ENCODE measurements at places on chromosomes 6 and 20. TPM values are rescaled to one million over a fixed set of nuclear protein-coding genes. Genes with fewer than 3 reads are reported as not detected.

GRCh38 chr6:162572240-162572639 is 155.3 kb downstream of the PRKN start:
- ATAC-seq, result no peak

DNA sequence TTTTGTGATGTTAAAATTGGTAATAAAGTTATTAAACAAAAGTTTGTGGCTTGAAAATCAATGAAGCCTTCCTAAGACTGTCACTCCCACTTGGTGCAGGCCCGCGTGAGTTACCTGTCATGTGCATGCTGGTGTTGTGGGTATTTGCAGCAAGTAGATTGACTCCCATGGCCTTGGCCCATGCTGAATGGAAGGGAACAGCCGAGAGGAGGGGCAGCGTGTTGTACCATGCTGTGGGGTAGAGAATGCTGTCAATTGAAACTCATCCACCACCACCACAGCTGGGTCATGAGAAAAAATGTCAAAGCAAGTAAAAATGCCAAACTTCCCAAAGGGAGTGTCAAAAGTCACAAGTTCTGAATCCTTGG is 12.7 kb upstream of the VNN1 start:
- no peak for ATAC-seq

Gene LATS1
- total RNA-seq, result 21.5 TPM

- no peak for ATAC-seq
Observed at GRCh38 chr6:10800810-10801209, 37.5 kb downstream of the MAK start.

Gene OR2H1
- total RNA-seq, result not detected

GRCh38 chr6:138818496-138819194 is 22.8 kb downstream of the ECT2L start:
- peak; percentile 69 for ATAC-seq

Gene DYNLT2
- total RNA-seq, result 3.1 TPM

- ATAC-seq, result peak; percentile 58
Observed at GRCh38 chr6:169709293-169709692, 7.4 kb downstream of the C6orf120 start.

Gene MEP1A
- total RNA-seq, result not detected

DNA sequence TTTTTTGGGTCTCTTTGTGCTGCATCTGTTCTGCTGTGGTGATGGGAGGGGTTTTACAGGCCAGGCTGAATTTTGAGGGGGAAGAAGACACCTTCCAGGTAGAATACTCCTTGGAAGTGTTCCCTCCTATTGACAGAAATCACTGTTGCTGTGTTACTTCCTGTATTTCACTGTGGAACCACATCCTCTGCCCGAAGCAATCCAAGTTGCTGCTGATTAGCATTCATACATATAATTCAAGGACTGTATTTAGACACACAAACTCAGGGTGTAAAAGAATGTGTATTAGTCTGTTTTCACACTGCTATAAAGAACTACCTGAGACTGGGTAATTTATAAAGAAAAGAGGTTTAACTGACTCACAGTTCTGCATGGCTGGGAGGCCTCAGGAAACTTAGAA is 50.6 kb upstream of the TMEM244 start:
- no peak for ATAC-seq

DNA sequence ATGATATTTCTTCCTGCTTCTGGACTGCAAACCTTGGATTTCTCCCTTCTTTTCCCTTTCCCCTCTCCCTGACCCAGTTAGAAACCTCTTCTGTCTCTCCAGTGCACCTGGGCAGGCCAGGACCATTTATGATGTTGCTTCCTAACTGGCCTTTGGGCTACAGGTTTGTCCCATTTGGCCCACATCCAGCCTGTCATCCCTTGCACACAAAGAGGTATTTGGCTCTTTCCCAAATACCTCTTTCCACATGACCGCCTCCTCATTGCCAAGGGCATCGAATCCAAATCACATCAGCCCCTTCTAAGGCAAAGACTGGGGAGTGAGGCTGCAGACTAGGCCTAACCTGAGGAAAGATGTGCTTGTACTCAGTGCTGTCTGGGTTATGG is 13.6 kb downstream of the FGD2 start:
- ATAC-seq, result no peak

- ATAC-seq, result no peak
Observed at GRCh38 chr6:135525594-135525993, 28.1 kb upstream of the AHI1 start.
